ENCODE measurements at places on chromosomes 6 and 20.

DNA sequence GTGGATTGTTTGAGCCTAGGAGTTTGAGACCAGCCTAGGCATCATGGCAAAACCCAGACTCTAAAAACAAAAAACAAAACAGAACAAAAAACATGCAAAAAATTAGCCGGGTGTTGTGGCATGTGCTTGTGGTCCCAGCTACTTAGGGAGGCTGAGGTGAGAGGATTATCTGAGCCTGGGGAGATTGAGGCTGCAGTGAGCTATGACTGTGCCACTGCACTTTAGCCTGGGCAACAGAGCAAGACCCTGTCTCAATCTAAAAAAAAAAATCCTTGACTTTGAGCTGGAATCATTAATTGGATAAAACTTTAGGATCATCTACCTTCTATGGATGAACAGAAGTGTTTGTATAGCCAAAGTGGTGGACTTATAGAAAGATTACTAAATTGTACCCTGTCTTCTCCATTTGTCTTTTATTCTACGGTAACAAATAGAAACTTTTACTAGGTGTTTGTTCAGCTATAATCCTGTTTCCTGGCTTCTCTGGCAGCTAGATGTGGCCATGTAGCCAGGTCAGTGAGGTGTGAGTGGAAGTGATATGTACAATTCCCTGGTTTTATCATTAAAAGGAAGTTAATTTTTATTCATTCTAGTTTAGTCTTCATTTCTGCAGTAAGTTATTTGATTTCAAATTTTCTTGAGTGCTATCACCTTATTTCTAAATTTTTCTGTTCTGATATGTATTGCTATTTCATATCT, 108.3 kb upstream of the RNF24 start:
- no peak for DNase-seq

DNA sequence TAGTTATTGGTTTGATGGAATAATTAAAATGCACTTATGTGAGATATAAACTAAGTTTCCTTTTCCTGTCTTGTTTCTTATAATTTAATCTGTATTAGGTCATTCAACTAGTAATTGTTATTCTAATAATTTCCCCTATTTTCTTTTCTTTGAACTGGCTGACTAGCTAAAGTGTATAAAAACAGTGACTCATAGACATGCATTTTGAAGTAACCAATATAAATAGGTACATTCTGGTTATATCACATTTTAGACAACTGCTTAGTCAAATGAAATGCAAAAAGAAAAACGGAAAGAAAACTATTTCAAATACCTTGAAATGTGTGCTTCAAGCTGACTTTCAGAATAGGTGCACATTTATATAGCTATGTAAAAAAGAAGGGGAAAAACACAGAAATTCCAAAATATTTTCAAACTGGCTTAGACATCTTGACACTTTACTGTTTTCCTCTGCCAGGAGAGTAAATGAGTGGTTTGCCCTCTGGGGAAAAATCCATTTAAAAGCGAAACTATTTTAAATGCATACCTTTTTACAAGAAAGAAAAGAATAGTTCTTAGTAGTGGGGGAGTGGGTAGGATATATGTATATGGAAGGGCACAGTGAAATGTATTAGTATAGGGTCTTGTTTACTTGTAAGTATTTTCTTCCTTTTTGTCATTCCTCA, 28.3 kb downstream of the KCNQ5 start:
- no peak for DNase-seq

DNA sequence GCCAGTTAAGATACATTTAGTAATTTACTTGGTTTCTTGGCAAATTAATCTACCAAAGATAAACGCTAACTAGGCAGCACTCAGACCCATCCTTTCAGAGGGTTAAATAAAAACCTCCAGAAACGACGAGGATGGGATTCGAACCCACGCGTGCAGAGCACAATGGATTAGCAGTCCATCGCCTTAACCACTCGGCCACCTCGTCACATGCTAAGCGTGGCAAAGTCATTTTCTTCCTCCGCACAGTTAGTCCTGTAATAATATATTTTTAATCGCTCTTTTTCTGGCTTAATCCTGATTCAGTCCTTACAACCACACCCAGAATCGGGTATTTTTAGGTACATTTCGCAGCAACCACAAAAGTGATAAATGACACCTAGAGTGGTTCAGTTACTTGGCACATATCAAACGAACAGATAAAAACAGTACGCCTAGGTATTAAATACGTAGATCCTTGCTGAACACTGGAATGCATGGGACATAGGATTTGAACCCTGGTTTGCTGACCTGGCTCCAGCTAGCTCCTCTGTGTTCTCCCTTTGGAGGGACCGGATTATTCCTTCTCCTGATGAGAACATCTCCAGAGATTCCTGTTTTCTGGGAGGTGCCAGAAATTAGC, 71.6 kb downstream of the GPX5 start:
- DNase-seq: peak; percentile 96

- DNase-seq: no peak
Measured at GRCh38 chr6:80341330-80341729, 234.9 kb downstream of the BCKDHB start.

DNA sequence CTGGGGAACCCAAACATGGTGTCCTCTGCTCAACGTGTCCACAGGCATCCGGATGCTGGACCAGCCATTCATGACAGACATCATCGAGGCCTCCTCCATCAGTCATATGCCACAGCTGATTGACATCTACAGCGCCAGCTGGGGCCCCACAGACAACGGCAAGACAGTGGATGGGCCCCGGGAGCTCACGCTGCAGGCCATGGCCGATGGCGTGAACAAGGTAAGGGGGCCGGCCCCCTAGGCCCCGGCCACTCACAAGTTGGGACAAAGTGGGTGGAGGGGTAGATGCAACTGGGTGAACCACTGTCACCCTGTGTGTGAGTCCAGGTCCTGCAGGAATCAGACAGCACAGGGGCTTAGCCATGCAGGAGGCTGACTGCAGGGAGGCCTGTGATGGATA, 94.5 kb downstream of the BFSP1 start:
- no peak for DNase-seq

DNA sequence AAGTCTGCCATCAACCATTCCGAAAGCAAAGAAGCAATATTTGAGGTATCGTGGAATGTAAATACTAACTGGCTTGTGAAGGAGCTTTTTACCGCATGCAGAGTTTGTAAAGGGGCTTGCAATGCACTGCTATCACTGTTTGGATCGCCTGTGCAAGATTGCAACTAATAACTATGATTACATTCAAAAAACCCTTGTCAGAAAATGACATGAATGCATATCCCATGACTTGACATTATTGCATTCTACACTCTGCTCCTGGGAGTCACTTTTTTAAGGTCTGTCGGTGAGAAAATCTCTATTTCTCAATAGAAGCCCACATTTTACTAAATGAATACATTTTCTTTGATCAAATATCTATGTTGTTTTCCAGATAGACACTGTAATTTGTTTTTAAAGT, 335.4 kb upstream of the SPTLC3 start:
- no peak for DNase-seq

DNA sequence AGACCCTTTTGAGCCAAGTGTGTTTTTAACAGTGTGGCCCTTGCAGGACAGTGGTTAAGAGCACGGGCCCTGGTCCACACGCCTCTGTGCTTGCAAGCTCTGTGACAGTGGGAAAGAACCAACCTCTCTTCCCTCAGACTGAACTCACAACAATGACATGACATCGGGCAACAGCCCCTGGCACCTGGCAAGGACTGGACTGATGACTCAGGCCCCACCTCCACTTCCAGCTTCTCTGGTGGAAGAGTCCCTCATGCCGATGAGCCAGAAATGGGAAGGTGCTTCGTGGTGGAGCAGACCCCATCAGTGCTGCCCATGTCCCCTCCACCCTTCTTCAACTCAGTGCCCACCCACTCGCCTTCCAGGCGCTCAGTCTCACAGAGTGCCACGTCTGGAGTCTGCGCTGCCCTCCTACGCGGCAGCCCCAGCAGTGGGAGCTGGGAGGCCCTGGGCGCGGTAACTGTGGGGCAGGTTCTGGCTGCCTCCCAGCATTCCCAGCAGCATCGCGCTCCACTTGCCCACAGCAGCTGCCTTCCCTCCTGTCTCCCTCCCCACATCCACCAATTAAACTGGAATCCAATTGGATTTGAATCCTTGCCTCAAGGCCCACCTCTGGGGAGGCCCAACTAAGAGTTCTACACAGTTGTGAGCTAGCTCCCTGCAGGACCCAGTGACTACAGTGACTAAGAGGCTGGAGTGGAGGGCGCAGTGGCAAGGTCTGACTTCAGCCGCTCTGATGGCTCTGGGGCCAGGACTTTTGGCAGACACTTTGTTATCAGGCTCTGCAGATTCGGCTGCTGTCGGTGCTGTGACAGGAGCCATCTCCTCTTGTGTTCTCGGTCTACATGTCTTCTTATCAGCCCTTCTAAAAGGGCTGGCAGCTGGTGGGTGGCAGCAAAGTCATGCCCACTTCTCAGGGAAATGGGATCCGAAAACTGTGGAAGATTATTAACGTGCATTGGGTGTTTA, 156.8 kb upstream of the MLN start:
- no peak for DNase-seq

- peak; percentile 92 for DNase-seq
Measured at GRCh38 chr6:29628419-29629281, 4.3 kb downstream of the GABBR1 start.

GRCh38 chr6:166989427-166990032, 9.7 kb upstream of the CEP43 start:
- peak; percentile 1 for DNase-seq

DNA sequence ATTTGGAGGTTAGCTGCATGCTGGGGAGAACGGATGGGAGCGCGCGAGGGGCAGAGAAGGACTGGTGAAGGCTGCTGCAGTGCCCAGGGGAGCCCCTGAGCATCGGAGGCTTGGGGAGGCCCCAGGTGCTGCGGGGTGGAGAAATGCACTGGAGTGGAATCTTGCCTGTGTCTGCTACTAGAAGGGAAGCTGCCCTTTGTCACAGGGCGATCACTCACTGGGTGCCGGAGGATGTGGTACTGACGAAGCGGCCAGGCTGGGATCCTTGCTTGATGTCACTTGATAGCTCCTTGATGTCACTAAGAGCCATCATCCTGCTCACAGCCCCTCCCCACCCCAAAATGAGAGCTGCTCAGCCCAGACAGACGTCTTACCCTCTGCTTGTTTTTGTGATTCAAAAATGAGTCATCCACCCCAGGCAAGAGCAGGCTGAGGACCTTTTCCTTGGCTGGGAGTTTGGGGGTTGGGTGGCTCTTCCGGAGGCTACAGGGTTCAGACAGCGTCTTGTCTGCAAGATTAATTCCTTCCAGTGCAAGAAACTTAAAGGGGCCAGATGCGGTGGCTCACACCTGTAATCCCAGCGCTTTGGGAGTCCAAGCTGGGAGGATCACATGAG, 62.6 kb upstream of the PMEPA1 start:
- DNase-seq: no peak

GRCh38 chr6:55604021-55604420, 25.0 kb upstream of the HMGCLL1 start:
- DNase-seq: no peak

- peak; percentile 55 for DNase-seq
Measured at GRCh38 chr6:99119109-99120031, 171.6 kb upstream of the FBXL4 start.

GRCh38 chr6:116158641-116159040, 32.7 kb upstream of the COL10A1 start:
- DNase-seq: no peak

- no peak for DNase-seq
Measured at GRCh38 chr20:64010711-64011237, 25.2 kb upstream of the C20orf204 start.

GRCh38 chr6:57198926-57199636, 23.0 kb downstream of the RAB23 start:
- DNase-seq: no peak

DNA sequence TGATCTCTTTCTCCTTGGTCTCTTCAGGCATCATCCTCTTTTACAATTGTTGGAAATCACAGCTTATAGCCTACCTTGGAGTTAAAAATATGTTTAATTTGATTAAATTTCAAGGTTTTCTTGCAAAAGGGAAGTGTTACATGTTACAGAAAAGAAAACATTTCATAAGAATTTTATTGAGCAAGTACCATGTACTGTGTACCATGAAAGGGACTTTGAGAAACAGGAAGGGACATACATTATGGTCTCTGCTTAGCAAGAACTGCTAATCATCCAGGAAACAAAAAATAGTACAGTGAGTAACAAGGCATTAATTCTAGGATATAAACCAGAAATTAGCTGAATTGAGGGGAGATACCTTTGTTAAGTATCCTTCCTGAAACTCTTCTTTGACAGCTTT, 145.3 kb upstream of the SPACA1 start:
- DNase-seq: no peak

DNA sequence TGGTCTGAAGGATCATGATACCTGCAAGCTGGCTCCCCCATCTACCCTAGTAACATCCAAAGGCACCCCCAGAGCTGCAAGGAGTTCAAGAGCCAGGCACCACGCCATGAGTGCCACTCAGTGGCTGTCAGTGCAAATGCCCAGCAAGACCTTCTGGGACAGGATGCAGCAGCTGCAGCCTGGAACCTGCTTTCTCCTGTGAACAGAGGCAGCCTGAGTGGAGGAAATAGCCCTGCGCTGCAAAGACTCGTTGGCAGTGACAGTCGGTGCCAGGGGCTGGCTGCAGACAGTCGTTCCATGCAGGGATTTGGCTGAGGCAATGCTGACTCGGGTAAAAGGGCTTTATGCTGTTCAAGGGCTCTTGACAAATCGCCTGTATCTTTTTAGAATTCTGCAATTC, 15.7 kb upstream of the SSTR4 start:
- DNase-seq: no peak

- no peak for DNase-seq
Measured at GRCh38 chr6:37463110-37463509, 30.1 kb downstream of the CMTR1 start.

DNA sequence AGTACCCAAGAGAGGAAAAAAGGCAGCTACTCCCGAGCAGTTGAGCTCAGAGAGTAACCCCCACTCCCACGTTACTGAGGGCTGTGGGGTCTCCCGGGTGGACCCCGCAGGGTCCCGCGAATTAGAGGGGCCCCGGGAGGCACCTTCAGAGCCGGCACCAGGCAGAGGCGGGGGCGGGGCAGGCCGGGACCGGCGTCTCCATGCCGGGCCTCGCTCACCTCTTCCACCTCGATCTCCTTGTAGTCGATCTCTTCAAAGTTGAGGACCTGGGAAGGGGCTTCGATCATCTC, 381 bp downstream of the MAP3K7 start:
- DNase-seq: no peak

DNA sequence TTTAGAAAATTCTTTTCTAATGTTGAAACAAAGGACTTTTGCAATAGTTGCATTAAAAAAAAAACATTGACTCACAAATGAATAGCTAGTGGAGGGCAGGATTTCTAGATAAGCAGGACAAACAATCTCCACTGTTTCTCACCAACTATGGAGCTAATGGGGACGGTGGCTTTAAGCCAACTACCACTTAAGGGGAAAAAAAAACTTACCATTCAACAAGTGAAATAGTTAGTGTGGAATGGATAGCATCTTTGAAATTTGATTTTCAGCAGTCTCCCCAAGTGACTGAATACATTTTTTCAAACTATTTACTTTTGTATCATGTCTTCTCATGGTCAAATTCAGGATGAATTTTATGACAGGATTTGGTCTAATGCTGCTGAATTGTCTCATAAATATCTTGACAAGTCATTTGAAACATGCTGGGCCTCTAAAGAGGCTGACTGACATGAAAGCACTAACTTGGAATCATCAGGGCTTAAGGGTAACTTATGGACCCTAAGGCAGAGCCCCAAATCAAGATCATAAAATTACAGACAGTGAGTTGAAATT, 100.5 kb downstream of the EYA4 start:
- peak; percentile 45 for DNase-seq

Measured in NCI-H748 treated with DMSO at 0.1 percent for 48 hours (cell line).